ENCODE measurements at places on chromosomes 3 and 15.

DNA sequence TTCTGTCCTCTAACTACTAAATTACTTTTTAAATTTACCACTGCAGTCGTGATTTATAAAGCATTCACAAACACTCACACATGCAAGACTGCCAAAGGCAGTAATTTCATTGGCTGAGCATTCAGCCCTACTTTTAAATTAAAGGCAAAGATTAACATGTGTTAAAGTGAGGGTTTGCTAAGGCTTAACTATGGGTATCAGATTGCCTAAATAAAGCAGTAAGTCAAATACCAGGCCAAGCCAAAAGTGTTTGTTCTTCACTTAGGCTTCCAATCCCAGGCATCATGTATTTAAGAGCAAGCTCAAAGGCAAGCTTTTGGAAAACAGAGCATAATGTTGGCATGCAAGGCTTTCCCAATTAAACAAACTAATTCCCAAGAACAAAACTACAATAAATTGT lies 187.3 kb downstream of the SUCNR1 start:
- no peak for DNase-seq

- no peak for DNase-seq
These were observed 42.5 kb upstream of the PIK3CB start for GRCh38 chr3:138877226-138877625.

DNA sequence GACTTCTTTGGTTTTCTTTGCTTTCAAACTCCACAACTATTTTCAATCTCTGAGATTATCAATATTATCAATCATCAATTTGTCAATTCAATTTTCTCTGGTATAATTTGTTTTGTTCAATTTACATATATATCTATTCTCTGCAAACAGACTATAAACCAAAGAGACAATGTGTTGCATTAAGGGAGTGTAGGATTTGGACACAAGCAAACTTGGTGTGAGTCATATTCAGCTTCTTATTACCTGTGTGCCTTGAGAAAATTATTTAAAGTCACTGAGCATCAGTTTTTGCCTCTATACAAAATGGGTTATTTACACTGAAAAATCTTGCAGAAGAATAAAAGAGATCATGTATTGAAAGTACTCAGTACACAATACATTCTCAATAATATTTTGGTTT lies 177.8 kb downstream of the NECTIN3 start:
- DNase-seq, result no peak

DNA sequence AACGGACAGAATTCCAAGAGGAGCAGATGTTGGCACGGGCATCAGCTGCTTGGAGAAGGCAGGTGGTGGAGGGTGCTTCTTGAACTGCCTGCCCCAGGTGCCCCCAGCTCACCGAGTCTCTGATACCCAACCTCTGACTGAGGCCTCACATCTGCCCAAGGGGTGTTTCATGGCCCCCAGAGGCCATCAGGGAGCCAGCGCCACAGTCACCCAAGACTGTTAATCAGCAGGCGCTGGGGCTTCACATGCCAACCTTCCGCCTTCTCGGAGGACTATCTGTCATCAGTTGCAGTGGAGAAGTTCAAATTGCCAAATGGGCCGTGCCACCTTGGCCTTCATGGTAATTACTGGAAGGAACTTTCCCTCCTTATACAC lies 61.9 kb upstream of the SLC6A1 start:
- no peak for DNase-seq

GRCh38 chr3:85670634-85671205 lies 711.9 kb downstream of the CADM2 start:
- no peak for DNase-seq

DNA sequence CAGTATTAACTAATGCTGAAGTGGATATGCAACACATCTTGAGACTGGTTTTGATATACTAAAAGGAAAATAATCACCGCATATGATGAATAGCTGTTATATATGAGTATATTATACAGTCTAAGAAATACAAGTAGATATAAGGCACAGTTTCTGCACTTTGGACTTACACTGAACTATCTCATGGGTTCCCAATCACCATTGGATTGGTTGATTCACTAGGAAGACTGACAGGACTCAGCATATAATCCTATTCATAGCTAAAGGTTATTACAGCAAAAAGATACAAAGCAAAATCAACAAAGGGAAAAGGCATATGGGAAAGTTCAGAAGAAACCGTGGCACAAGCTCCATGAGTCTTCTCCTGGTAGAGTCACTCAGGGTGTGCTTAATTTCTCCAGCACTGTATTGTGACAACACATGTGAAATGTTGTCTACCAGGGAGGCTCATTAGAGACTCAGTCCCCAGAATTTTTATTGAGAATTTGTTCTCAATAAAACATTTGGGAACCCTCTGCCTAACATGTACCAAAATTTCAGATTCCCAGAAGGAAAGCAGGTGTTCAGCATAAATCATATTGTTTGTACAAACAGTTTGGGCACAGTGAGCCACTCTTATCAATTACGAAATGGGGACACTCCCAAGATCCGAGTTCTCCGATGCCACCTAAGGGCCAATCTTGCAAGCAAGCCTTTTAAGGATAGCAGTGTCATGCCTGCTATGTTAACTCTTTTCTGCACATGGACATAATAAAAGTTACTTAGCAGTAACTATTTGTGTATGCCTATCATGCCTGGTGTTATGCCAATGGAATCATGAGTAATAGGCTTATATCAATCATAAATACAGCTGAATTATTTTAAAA lies 26.8 kb downstream of the CMC1 start:
- DNase-seq, result no peak

DNA sequence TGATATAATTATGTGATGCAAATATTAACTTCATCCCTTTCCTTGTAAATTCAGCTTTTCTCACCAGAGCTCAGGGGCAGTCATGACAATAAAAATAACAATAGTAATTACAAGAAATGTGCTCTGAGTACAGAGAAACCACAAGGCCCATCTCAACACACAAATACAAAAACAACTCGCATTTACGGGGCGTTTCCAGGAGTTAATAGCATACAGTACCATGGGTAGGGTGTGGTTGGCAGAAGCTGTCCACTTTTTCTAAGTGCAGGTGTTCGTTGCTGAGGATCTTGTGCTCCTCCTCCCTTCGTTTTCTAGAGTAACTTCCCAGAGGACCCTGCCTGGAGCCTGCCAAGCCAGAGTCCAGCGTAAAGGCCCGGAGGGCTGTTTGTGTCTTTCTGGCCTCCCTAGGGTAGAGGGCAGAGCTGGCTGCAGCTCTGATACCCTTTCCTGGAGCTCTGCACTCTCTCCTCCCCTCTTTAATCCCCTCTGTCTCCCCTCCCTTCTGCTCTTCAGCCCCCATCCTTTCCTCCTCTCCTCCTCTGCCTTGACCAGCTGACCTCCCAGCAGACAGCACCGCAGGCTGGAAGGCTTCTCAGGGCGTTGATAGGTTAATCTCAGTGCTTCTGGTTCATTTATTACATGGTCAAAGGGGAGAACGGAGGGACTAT lies 11.4 kb downstream of the SEMA3G start:
- DNase-seq, result no peak

- no peak for DNase-seq
These were observed 4.4 kb upstream of the ACAP2 start for GRCh38 chr3:195447201-195447600.

DNA sequence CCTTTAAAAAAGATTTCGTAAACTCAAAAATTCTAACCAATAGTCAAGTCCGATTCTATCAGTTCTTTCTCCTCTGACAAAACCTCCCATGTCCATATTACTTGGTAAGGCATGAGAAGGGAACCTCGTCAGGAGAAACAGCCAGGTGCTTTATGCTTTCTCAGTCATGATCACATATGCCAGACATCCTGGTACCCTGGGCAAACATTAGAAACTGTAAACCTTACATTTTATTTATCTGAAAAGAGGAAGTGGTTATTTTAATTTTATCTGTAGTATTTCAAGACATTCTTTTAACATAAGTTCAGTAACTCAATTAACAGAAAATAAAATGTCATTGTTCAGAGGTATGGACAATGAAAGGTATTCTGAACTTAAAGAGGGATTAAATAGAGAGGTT lies 474.8 kb upstream of the GBE1 start:
- no peak for DNase-seq

DNA sequence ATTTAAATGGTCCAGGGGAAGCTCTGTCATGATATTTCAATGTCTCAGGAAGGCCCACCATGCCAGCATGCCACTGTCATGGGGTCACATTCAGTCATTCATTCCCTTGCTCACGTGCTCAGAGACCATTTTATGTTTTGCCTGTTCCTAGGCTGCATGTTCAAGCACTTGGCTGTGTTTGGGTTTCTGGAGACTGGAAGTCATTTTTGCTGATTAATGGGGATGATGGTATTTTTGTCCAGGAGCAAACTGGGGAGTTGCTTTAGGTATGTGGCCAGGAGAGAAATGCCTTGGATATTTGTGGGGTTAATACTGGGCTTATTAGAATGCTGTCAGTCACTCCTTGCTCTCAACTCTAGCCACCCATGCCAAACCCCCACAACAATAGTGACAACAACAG lies 303.5 kb downstream of the PTPRG start:
- DNase-seq, result no peak

- no peak for DNase-seq
These were observed 160.7 kb downstream of the FRMD5 start for GRCh38 chr15:44034334-44034733.

GRCh38 chr3:194189243-194189791 lies 53.4 kb downstream of the HES1 start:
- no peak for DNase-seq

DNA sequence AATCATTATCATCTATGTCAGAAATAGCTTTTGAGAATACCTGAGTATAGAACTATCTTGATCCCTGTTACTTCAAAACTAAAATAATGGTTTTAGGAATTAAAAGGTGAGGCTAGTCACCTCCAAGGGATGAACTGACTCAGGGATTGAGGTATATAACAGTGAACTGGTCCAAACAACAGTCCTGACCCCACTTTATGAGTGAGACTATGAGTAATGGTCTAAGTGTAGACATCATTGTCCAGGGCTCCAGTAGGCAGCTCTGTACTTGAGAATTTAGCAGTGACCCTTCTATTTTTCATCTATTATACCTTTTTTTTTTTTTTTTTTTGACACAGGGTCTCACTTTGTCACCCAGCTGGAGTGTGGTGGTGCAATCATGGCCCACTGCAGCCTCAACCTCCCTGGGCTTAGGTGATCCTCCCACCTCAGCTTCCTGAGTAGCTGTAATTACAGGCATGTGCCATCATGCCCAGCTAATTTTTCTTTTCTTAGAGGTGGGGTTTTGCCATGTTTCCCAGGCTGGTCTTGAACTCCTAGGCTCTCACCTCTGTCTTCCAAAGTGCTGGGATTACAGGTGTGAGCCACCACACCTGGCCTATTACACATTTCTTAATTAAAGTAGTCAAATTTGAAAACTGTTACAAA lies 36.3 kb downstream of the MLH1 start:
- DNase-seq, result no peak

- no peak for DNase-seq
These were observed 3.9 kb downstream of the GRK7 start for GRCh38 chr3:141767066-141767465.

DNA sequence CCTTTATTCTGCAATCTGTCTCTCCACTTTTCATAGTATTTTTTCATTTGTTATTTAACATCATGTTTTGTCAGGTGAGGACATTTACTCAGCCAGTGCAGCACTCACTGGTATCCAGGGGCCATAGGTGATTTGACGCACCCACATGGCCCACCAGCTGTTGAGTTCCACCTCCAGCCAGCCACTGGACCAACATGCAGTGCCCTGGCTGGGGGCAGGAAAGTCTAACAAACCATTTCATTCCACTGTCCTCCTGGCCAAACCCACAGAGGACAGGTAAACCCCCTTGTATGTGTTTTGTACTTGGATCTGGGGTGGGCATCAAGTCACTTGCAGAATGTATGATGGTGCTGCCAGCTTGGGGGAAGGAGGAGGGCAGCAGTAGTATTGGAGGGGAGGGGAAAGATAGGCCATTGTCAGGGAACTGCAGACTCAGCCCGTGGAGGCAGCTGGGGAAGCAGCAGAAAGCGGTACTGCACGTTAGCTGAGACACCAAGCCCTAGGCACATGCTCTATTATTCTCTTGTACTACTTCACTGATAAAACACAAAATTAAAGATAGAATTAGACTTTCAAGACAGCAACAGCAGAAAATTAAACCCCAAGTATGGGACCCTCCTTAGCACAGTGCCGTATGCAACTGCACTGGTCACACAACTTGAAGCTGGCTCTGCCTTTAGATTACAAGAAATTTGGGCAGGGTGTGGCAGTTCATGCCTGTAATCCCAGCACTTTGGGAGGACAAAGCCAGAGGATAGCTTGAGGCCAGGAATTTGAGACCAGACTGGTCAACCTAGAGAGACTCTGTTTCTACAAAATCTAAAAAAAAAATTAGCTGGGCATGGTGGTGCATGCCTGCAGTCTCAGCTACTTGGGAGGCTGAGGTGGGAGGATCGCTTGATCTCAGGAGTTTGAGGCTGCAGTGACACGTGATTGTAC lies 15.4 kb upstream of the RPL24 start:
- no peak for DNase-seq

DNA sequence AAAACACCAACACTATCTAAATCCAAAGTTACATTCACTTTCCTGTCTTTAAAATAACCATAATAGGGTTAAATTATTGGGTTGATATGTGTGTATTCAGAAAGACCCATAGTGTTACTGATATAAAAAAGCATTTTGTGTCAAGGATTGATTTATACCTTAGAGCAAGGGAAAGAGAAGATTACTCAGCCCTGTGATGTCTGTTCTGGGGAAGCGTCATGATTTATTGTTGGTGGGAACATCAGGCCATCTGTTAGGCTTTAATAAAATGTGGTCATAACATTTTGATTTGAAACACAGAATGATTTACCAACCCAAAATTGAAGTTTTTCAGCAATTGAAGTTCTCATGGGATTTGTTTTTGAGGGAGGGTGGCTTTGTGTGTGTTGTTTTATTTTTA lies 33.2 kb downstream of the SIDT1 start:
- DNase-seq, result no peak

DNA sequence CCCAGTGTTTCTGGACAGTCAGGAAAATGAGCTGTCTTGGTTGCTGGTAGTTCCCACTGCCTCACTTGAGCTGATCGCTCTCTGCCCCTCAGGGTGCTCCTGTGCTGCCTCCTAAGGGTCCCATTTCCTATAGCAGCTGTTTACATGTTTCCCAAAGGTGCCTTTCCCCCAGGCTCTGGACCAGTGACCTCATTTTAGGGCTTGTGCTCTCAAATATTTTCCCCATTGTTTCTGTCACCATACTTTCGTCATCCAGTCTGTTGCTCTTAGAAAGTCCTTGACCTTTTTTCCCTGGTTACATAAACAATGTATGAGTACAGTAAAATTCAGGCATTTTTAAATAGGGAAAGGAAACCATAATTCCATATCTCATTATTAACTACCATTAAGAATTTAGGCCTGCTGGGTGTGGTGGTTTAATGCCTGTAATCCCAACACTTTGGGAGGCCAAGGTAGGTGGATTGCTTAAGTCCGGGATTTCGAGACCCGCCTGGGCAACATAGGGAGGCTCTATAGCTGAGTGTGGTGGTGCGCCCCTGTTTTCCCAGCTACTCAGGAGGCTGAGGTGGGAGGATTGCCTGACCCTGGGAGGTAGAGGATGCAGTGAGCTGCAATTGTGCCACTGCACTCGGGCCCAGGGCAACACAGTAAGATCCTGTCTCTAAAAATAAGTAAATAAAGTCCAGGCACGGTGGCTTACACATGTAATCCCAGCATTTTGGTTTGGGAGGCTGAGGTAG lies 11.7 kb downstream of the RAD54L2 start:
- DNase-seq, result no peak

- DNase-seq, result no peak
These were observed 7.3 kb downstream of the GMNC start for GRCh38 chr3:190855151-190855550.

GRCh38 chr15:52424856-52425431 lies 103.7 kb downstream of the MYO5A start:
- DNase-seq, result no peak

- DNase-seq, result no peak
These were observed 14.7 kb downstream of the SLC6A1 start for GRCh38 chr3:11006986-11007933.
